Activated T-helper 2 cell treated with anti-CD3 and anti-CD28 coated beads, Interferon-gamma antibody, Interleukin-2, Interleukin-4, amounts not matched to agents 10 μg/mL and 5 μg/mL and 100 μg/mL, durations not matched to agents 14 hours and 24 hours and 36 hours (primary cell): ENCODE measurements at places on chromosomes 7 and 10.

GRCh38 chr7:8125680-8126444 is 136.1 kb downstream of the ICA1 start:
- DNase-seq = peak; percentile 72

- no peak for DNase-seq
Measured at GRCh38 chr7:46011059-46011458, 90.0 kb upstream of the IGFBP3 start.

- no peak for DNase-seq
Measured at GRCh38 chr10:4663162-4663992, 162.6 kb upstream of the AKR1E2 start.

DNA sequence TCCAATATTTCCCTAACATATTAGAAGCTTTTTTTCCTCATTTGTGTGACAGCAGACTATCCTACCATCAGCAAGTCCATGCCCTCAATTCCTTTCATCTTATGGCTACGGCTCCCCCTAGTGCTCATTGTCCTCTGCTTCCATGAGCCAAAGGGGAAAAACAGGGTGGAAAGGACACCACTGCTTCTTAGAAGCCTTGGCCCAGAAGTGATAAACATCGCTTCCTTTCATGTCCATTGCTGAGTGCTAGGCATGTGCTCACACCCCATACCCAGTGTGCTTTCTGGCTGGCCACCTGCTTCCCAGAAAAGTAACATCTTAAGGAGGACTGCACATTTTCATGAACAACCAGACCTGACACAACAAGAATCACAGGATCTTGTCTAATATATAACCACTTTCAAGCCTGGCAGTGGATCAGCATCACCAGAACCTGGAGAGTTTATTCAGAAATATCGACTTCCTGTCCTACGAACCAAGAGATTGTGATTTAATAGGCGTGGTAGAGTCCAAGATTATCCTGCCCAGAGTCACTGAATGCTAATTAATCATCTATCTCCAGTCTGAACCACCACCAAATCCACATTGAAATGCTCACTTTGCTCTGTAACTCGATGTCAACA is 650.5 kb upstream of the SORCS1 start:
- no peak for DNase-seq

- no peak for DNase-seq
Measured at GRCh38 chr7:83866582-83866981, 217.6 kb upstream of the SEMA3E start.

- no peak for DNase-seq
Measured at GRCh38 chr10:480498-480927, 209.0 kb downstream of the DIP2C start.

GRCh38 chr10:44786286-44786850 is 124.8 kb upstream of the TMEM72 start:
- DNase-seq = no peak

DNA sequence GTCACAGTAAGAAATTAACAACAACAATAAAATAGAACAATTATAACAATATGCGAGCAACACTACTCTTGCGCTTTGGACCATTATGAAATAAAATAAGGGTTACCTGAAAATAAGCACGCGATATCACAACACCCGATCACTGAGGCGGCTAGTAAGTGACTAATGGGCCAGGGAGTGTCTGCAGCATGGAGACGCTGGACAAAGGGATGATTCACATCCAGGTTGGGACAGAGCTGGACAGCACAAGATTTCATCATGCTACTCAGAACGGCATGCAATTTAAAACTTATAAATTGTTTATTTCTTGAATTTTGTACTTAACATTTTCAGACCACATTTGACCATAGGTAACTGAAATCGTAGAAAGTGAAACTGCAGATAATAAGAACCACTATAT is 15.6 kb downstream of the HIBADH start:
- DNase-seq = no peak

GRCh38 chr10:102322914-102323313 is 72.6 kb upstream of the NFKB2 start:
- peak; percentile 50 for DNase-seq

DNA sequence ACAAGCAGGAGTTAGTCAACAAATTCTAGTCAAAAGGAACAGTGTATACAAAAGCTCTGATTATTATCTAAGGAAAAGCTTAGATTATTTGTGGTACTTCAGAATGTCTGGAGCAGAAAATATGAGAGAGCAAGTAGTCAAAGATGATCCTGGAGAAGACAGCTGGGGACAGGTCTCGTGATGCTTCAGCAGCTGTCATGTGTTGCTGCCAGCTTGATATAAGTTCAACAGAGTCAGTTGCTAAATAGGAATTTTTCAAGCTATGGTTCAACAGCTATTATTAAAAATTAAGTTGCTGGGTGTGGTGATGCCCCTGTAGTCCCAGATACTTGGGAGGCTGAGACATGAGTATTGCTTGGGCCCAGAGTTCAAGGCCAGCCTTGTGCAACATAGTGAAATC is 240.0 kb upstream of the RHOBTB1 start:
- DNase-seq = no peak

GRCh38 chr10:99365736-99366135 is 36.6 kb downstream of the CNNM1 start:
- DNase-seq = no peak

GRCh38 chr7:55078465-55079372 is 59.9 kb downstream of the EGFR start:
- no peak for DNase-seq

GRCh38 chr7:149865437-149865836 is 8.3 kb upstream of the ATP6V0E2 start:
- DNase-seq = peak; percentile 55

- no peak for DNase-seq
Measured at GRCh38 chr7:36064676-36065075, 88.4 kb upstream of the EEPD1 start.

DNA sequence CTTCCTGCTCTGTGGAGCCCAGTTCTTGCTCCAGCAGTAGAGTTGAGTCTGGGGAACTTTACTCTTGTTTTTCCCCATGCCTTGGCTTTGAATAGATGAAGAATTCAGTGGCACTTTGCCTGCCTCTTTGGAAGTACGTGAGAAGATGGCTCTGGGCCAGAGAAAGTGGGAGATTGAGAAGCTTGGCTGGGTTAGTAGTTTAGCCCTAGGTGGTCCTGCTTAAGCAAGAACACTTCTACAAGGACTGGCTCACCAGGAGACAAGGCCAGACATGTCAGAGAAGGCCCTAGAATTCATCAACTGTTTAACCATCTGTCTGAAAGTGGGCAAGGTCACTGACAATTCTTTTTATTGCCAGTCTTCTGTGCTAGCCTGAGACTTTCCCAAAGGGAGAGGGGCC is 410.3 kb downstream of the TYW1 start:
- DNase-seq = no peak

GRCh38 chr7:119724041-119724792 is 548.8 kb upstream of the KCND2 start:
- DNase-seq = no peak

GRCh38 chr7:155213385-155213784 is 84.3 kb upstream of the INSIG1 start:
- no peak for DNase-seq

GRCh38 chr7:156029460-156030007 is 217.3 kb upstream of the SHH start:
- DNase-seq = no peak

DNA sequence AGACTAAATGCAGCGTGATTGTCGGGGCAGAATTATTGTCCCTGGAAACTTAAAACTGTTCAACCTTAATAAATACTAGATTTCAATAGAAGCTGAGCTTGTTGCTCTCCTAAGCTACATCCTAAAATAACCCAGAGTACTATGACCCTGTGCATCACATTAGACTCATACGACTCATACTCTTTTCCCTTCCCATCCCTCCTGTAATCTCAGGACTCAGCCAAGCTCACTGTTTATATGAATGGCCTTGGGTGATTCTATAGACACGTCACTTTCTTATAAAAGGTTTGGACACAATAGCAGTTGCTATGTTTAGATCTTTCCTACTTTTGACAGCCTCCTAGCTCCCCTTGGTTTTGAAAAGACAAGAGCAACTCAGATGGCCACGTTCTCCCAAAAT is 17.2 kb downstream of the TCF7L2 start:
- DNase-seq = no peak

DNA sequence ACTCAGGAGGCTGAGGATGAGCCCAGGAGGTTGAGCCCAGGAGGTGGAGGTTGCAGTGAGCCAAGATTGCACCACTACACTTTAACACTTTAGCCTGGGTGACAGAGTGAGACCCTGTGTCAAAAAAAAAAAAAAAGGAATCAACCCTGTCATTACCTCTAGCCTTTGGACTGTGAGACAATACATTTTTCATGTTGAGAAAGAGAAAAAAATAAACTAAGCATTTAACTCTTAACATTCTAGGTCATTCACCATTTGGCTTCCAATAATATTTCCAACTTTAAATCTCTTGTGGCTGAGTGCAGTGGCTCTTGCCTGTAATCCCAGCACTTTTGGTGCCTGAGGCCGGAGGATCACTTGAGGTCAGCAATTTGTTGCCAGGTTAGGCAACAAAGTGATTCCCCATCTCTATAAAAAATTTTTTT is 41.9 kb upstream of the TPST1 start:
- DNase-seq = no peak

GRCh38 chr7:38187794-38188440 is 9.9 kb downstream of the STARD3NL start:
- DNase-seq = no peak

- DNase-seq = no peak
Measured at GRCh38 chr7:130481898-130482297, 10.0 kb upstream of the MEST start.

DNA sequence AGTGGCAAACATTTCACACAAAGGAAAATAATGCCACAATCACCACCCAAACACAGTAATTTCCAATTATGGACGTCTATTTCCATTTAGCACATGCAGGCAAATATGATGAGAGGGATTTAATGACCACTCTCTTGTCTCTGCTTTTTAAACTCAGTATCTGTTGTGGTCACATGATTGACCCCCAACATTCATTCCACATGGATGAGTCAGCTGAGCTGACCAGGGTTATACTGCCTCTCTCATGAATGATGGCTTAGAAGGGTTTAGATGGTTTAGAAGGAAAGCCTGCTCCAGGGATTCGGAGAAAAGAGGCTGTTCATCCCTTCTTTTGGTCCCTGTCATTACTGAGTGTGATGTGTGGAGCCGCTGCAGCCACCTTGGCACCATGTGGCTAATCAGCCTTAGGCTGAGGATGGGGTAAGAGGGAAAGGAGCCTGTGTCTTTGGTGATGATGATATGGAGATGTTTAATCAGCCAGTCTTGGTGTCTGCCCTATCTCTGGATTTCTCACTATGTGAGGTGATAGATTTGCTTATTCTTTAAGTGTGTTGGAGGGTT is 38.2 kb upstream of the JAKMIP3 start:
- no peak for DNase-seq

- DNase-seq = no peak
Measured at GRCh38 chr10:73229567-73229966, 17.5 kb downstream of the DNAJC9 start.

- DNase-seq = no peak
Measured at GRCh38 chr10:116752563-116752962, 10.2 kb upstream of the HSPA12A start.

DNA sequence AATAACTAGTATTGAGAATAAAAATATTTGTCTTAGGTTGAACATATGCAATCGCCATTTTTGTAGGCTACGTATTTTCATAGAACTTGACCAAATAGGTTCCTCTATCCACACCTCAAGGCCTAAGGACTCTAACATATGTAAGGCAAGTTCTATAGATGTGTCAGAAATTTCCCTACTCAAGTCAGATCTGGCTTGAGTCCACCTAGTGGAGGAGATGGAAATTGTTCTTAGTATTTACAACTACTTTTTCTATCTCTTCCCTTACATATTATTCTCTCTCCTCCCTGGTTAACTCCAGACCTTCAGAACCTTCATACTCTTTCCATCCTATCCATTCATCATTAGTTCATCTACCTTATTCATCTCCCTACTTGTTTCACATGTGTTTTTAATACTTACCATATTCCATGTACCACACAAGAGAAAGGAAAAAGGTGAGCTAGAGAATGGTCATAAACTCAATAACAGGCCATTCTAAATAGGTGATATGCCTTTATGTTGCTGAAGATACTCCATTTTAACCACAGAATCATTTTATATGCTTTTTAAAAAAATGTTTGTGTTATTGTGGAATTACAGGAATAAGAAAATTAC is 174.5 kb upstream of the HDAC9 start:
- no peak for DNase-seq

- DNase-seq = no peak
Measured at GRCh38 chr7:150621376-150621775, 10.8 kb downstream of the GIMAP6 start.

- DNase-seq = no peak
Measured at GRCh38 chr7:14751461-14751860, 151.1 kb downstream of the DGKB start.
